ENCODE measurements at places on chromosomes 16 and 17.

GRCh38 chr16:74573622-74574021 is 33.3 kb downstream of the GLG1 start:
- DNase-seq, result no peak

GRCh38 chr17:52536489-52536888 is 378.0 kb upstream of the CA10 start:
- no peak for DNase-seq

DNA sequence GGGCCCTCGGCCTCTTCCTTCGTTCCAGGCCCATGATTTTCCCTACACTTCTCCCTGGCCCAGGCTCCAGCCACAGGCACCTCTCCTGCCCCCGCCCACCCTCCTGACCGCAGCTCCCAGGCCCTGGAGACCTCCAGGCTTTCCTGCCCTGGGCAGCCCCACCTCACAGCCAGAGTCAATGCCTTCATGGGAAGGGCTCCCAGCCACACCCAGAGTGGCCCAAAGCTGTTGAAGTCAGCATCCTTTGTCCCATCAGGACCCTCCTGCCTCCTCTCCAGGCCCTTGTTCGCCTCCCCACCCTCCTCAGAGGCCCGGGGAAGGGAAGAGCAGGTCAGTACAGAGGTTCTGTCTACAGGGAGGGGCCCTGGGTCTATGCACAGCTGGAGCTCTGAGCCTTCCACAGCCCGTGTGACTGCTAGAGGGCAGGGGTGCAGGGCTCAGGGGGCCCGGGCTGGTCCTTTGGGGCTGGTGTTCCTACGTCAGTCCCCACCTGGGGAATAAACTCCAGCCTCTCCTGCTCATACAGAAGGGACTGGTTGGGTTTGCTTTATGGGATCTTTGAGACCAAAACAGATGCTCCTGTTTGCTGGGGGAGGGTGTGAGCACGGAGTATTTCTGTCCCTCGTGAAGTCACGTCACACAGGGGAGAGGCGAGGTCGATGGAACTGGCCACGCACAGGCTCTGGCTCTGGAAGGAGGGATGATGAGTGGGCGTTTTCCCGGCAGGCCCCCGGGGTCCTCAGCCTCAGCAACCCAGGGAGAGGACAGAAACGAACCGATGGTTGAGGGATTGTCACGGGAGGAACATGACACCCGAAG is 20.3 kb downstream of the TRARG1 start:
- no peak for DNase-seq

DNA sequence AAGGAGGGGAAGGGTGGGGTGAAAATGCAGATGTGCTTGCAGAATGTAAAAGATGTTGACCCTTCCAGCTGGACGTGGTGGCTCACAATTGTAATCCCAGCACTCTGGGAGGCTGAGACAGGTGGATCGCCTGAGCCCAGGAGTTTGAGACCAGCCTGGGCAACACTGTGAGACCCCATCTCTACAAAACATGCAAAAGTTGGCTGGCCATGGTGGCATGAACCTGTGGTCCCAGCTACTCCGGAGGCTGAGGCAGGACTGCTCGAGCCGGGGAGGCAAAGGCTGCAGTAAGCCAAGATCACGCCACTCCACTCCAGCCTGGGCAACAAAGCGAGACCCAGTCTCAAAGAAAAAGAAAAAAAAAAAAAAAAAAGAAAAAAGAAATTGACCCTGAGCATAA is 17.8 kb downstream of the ATP1B2 start:
- DNase-seq, result no peak

DNA sequence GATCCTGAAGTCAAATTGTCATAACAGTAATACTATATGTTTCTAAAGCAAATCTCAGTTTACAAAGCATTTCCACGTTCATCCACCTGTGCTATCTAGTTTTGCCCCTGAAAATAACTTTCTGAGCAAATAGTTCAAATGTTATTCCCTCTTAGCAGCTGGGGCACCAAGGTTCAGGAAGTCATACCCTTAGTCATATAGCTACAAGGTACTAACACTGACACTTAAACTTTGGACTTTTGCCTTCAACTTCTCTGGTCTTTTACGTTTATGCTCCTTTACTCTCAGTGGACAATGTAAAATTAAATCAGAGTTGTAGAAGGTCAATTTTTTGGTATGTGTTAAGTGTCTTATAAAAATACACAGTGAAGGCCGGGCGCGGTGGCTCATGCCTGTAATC is 33.0 kb downstream of the COX11 start:
- DNase-seq, result no peak
